ENCODE measurements at places on chromosomes 3 and 15.

GRCh38 chr3:148214705-148215104 is 483.0 kb upstream of the AGTR1 start:
- DNase-seq = no peak

DNA sequence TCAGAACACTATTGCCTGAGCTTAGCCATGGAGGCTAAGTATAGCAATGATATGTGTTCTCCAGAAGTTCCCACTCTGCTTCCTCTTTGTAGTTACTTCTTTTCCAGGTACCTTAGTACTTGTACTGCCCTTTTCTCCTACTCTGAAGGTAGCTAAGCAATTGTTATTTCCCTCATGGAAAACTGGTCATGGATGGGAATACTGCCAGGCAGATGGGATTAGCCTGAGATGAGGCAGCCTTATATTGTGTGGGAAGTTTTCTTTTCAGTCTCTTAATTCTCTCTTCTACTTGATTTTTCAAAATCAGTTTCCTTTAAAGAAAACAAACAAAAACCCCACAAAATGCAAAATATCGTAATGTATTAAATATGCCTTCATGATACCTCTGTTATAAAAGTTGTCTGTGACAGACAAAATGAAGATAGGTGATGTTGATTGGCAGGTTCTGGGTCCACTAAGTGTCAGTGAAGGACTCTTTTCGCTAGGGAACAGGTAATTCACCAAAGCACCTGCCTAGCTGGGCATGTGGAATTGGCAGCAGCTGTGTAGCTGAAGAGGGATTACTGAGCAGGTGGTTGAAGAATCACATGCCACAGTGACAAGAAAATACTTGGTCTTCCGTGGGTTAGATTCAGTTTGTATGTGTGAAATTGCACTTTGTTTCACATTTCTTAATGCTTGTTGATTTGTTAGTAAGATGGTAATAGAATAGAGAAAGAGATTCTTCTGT is 4.1 kb downstream of the ZNF609 start:
- no peak for DNase-seq

- peak; percentile 45 for DNase-seq
Measured at GRCh38 chr3:76107935-76108570, 322.7 kb upstream of the ZNF717 start.

- DNase-seq = no peak
Measured at GRCh38 chr3:118526758-118527513, 507.7 kb downstream of the IGSF11 start.

- no peak for DNase-seq
Measured at GRCh38 chr15:70252056-70252950, 154.6 kb upstream of the TLE3 start.

GRCh38 chr3:115709931-115710330 is 86.6 kb downstream of the GAP43 start:
- DNase-seq = no peak

DNA sequence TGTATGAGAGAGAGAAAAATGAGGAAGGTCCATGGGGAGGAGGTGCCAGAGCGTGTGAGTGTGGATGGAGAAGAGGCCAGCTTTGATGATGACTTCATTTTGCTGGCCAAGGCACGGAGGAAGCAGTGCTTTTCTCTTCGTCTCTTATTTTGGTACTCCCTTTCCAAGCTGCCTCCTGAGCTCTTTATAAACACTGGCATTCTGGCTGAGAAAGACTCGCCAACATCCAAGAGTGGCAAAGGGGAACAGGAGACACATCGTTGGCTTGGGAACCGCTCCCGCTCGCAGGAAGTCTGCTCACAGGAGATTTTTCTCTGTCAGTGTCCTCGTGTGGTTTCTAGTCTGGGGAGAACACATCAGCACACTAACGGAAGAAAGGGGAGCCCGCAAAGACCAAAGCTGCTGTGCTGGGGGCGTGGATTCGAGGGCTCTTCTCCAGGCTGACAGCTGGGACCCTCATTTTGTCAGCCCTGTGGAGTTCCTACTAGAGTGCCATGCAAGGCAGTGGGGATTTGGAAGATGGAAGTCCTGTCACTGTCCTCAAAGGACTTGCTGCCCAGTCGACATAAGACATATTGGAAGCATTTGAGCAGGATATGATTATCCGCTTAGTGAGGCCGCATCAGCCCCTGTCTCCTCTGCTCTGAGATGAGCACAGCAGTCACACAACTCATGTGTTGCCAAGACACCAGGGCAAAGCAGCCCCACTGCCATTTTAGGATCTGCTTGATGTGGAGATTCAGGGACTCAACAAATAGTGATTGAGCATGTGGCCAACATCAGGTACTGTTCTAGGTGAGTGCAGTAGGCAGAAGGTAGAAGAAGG is 8.0 kb upstream of the SEMA4B start:
- DNase-seq = no peak

- DNase-seq = no peak
Measured at GRCh38 chr15:64909546-64909945, 2.2 kb upstream of the ANKDD1A start.

- no peak for DNase-seq
Measured at GRCh38 chr3:29475305-29475840, 194.5 kb downstream of the RBMS3 start.

DNA sequence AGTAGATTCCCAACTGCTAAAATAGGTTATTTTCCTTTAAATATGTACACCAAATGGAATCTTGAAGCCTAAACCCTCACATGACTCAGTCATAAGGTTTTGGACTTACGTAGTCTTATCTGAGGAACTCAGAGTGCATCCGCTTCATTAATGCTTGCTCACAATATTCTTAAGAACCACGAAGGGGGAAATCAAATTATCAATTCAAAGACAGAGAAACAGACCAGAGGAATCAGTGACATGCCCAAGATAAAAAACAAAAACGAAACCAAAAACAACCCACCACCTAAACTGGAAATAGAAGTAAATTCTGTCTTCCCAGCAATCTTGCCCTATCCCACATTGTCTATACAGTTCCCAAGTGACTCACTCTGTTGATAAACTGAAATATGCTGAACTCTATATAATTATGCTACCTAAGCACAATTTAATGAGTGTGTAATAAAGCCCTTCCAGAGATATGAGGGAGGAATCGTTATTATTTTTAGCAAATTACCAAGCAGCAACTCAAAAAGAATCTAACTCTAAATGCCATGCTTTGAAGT is 135.4 kb upstream of the CBLB start:
- DNase-seq = no peak

DNA sequence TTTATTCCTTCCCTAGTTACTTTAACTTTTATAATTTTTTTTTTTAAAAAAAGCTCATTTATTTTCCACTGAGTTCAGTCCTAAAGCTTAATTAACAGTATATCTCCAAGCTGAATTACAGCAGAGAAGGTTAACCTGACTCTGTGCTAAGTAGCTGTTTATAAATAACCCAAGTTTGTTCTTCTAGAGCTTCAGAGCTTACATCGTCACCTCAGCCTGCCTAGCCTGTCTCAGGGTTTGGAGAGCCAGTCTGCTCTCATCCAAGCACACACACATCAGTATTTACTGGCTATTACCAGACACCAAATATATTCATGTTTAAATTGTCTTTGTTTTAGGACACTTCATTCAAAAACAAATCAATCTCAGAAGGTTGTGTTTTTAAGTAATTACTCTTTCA is 154.9 kb downstream of the CDIN1 start:
- DNase-seq = no peak
